ENCODE measurements at places on chromosomes 4 and X. TPM values are rescaled to one million over a fixed set of nuclear protein-coding genes. Genes with fewer than 3 reads are reported as not detected.

Gene SPP1
- total RNA-seq: not detected

Gene PAGE5
- total RNA-seq: 1.6 TPM

Gene IRS4
- not detected for total RNA-seq

Gene SMPX
- not detected for total RNA-seq
